ENCODE measurements at places on chromosomes 2 and 18.

GRCh38 chr18:32530947-32531651 is 60.4 kb upstream of the GAREM1 start:
- DNase-seq: peak; percentile 25

- DNase-seq: no peak
Measured at GRCh38 chr2:177237932-177238331, 25.3 kb downstream of the HNRNPA3 start.

GRCh38 chr2:22890132-22890531 is 494.8 kb upstream of the KLHL29 start:
- DNase-seq: no peak

DNA sequence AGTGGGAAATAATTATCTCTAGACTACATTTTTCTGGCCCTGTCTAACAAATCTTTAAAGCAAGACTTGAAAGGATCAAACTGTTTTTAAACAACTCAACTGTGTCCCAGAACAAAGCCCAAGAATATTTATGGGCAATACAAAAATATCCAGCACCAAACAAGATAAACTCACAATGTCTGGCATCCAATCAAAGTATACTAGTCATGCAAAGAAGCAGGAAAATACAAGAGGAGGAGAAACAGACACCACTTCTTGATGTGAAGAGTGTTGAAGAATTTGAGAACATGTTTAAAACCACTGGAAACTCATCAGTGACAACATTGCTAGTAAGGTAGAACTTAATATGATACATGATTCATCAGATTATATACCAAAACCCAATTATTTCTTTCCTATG is 66.1 kb upstream of the CDC42EP3 start:
- peak; percentile 62 for DNase-seq

GRCh38 chr2:31256611-31257382 is 22.8 kb downstream of the EHD3 start:
- DNase-seq: no peak

DNA sequence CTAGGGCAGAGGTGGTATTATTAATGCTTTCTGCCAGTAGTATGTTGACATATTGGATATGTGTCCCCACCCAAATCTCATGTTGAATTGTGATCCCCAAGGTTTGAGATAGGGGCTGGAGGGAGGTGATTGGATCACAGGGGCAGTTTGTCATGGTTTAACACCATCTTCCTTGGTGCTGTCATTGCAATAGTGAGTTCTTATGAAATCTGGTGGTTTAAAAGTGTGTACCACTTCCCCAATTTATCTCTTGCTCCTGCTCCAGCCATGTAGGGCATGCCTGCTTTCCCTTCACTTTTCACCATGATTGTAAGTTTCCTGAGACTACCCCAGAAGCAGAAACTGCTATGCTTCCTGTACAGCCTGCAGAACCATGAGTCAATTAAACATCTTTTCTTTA is 47.1 kb upstream of the THSD7B start:
- no peak for DNase-seq

GRCh38 chr2:120174963-120175581 is 48.1 kb downstream of the TMEM185B start:
- peak; percentile 76 for DNase-seq

DNA sequence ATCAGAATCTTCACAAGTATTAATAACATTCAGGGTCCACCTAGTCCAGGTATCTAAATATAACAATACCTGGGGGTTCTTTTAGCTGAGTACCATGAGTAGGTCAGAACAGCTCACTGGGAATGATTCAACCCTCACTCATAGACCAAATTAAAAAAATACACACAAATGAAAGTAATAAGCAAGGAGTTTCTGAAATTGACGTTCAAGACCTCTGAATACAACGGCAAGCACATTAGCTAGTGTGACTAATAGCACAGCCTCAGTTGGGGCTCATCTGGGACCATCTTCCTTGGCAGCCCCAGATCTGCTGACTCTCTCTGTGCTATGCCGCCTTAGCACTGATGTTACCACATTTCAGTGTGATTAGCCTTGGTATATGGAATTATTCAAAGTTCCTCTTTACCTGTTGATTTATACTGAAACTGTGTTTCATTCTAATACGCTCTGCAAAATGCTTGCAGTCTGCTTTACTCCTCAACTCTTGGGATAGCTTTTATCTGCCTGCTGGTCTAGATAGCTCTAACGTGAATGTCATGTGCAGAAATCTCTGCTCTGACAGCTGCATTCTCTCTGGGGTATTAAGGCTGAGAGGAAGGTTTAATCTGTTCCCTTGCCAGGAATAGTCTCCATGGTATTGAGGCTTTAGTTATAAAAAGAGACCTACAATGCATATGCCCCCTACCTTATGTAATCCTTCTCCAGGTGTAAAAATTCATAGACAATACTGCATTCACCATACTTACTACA is 153.3 kb downstream of the METTL4 start:
- peak; percentile 62 for DNase-seq

DNA sequence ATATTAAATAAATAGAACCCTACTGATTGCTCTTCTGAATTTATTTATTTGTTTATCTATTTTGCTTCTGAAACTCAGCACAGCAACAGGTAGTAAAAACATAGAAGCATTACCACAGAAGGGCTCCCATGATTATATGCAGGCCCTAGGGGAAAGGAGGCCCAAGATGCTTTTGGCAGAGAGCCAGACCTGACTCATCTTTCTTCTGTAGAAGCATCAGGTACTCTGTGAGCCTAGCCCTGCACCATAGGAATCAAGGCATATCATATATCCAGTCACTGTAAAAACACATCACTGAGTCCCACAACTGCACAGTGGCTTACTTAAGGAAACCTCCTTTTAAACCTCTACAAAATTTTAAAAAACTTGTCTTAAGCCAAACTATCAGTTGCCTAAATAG is 1.8 kb downstream of the SCN9A start:
- peak; percentile 59 for DNase-seq

- no peak for DNase-seq
Measured at GRCh38 chr2:131535526-131535925, 7.8 kb downstream of the CCDC74A start.

- no peak for DNase-seq
Measured at GRCh38 chr2:153584244-153584643, 105.7 kb upstream of the RPRM start.

GRCh38 chr18:40159141-40160017 is 1795.7 kb upstream of the PIK3C3 start:
- peak; percentile 68 for DNase-seq

DNA sequence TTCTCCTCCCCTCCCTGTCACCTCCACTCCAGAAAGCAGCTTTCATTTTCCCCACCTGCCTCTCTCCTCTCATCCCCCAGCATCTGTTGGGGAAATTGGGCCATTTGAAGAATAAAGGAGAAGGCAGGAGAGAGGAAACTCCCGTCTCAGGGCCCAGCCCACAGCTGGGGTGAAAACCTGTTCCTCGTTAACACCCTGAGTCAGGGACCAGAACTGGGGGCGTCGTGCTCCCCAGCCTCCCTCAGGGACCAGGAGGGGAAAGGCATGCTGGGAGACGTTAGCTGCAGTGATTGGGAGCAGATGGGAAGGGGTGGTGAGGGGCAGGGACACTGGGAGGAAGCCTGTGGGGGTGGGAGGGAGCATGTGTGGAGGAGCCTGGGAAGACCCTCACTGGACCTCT is 251.3 kb downstream of the DYSF start:
- no peak for DNase-seq

DNA sequence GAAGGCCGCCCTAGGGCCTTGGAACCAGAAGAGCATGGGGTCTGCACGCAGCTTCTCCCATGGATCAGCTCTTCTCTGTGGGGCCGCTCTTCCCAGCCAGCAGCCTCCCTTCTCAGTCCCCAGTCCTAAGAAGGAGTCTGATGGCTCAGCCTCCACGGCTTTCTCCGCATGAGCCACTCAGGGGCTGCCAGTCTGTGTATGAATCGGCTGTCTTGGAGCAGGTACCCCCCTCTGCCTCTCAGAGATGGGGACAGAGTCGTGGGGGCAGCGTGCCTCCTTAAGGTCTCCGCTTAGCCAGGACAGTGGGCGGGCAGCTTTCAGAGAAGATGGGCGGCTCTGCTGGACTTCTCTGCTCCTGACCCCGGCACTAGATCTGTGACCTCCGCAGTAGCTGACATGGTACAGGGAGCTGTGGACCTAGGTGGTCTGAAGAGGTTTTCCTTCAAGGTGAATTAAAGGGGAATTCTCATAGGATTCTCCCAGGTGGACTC is 21.6 kb downstream of the INPP5D start:
- DNase-seq: no peak

- DNase-seq: no peak
Measured at GRCh38 chr2:68771211-68771751, 36.7 kb downstream of the ARHGAP25 start.

DNA sequence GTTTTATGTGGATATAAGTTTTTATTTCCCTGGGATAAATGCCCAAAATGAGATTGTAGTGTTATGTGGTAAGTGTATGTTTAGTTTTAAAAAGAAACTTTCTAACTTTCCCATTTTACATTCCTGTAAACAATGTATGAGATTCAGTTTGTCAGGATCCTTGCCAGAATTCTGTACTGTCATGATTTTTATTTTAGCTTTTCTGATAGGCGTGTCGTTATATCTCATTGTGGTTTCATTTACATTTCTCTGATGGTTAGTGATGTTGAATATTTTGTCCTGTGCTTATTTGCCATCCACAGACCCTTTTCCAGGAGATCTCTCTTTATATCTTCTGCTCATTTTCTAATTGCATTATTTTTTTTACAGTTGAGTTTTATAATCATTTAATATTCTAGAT is 245.6 kb upstream of the CDH2 start:
- DNase-seq: no peak

DNA sequence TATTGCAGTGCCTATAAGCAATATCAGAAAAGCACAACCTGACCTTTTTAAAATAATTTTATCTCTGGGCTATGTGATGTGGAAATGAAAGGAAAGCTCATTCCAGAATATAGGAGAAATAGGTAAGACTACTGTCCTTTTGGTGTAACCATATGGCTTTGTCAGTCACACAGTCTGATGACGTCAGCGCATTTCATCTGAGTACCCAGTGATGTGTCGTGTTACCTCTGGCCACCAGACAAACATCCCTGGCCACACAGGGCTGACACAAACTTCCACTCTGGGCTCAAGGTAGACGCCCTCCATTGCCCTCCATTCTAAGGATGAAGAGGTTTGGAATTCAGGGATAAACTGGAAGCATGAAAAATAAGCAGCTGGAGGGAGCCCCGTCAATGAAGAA is 506.7 kb downstream of the CMPK2 start:
- DNase-seq: no peak

DNA sequence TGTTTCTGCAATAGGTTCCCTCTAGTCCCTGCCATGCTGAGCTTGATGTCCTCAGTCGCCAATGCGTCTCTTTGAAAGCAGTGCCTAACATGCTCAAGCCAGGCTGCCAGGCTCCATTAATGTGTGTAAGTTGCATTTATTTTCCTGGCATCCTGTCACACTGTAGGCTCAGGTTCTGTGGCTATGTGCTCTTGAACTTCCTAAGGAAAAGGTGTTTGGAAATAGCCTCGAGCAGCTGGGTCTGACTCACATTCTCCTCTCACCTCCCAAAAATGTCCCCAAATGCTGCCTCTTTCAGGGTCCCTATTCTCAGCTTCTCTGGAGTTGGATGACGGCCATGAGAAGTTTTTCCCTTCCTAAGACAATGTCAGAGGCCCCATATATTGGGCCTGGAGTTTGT is 58.0 kb upstream of the SLC14A2 start:
- DNase-seq: peak; percentile 5

- peak; percentile 56 for DNase-seq
Measured at GRCh38 chr2:105338020-105338385, 663 bp downstream of the C2orf49 start.

GRCh38 chr18:69444221-69444620 is 43.5 kb downstream of the DOK6 start:
- peak; percentile 70 for DNase-seq

DNA sequence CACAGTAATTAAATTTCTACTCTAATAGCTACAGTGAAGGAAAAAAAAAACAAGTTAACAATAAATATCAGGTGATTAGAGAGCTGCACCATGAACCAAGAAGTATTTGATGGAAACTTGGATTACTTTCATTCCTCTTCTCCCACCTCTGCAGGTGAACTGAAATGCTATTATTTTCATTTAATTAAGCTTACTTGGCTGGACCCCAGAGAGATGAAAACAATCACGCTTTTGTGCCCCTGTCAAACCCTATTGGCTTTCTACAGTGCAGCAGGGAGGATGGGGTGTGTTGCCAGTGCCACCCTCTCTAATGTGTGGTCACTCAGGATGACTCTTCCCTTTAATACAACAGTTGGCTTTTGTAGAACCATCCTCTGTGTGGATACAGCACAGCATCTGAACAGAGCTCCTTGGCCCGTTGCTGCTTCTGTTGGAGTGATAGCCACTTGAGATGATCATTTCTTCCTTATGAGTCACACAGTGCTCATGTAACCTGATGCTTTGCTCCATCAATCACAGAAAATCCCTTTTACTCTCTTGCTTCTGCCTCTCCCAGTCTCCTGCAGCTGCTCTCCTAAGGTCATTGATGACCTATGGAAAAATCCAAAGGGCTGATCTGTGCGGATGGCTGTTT is 5.5 kb upstream of the ARL4C start:
- DNase-seq: peak; percentile 70

GRCh38 chr2:234335661-234336228 is 161.1 kb downstream of the ARL4C start:
- peak; percentile 93 for DNase-seq

DNA sequence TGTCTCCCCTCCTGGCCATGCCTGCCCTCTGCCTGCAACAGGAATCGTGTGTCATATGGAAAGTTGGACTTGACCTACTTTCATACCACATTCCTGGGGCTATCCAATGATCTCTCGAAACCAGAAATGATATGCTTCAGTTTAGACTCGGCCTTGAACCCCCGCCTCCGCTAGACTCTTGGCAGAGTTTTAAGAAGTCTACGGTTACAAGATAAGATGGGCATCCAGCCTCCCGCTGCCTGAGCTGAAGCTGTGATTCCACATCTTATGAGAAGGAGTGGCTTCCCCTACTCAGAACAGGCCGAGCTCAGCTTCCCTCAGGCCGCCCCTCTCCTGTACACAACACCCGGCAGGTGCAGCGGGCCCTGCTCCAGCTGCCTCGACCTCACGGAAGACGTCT is 73.9 kb downstream of the MTCL1 start:
- no peak for DNase-seq

GRCh38 chr18:27952741-27953140 is 224.2 kb downstream of the CDH2 start:
- DNase-seq: peak; percentile 13

DNA sequence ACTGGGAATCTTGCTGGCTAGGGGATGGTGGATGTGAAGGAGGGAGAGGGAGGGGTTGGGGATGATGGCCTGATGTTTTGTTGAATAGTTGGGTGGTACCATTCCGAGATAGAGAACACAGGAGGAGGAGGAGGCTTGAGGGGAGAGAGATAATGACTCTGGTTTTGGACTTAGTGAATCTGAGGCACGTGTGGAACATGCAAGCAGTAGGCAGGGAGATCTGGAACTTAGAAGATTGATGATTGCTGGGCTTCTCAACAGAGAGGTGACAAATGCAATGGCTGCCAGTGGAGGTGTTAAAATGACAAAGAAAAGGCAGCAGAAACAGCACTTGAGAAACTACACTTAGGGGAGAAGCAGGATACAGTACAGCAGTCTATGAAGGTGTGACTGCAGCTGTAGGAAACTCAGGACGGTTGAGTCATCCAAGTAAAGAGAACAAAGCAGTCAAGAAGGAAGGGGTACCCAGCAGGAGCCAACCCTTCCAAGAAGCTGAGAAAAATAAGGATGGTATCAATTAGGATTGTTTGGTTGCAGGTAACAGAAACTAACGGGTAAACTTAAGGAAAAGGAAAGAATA is 221.4 kb upstream of the FBXO11 start:
- no peak for DNase-seq

Data from GM23248 (cell line).